Mucosa of descending colon (tissue), 3 donors: ENCODE measurements at places on chromosomes 13 and 19.
A peak's percentile ranks its signal among the peaks of the same experiment; 100 is the strongest.

- no peak for DNase-seq
Measured at GRCh38 chr13:75690607-75691006, 54.5 kb downstream of the LMO7 start.

DNA sequence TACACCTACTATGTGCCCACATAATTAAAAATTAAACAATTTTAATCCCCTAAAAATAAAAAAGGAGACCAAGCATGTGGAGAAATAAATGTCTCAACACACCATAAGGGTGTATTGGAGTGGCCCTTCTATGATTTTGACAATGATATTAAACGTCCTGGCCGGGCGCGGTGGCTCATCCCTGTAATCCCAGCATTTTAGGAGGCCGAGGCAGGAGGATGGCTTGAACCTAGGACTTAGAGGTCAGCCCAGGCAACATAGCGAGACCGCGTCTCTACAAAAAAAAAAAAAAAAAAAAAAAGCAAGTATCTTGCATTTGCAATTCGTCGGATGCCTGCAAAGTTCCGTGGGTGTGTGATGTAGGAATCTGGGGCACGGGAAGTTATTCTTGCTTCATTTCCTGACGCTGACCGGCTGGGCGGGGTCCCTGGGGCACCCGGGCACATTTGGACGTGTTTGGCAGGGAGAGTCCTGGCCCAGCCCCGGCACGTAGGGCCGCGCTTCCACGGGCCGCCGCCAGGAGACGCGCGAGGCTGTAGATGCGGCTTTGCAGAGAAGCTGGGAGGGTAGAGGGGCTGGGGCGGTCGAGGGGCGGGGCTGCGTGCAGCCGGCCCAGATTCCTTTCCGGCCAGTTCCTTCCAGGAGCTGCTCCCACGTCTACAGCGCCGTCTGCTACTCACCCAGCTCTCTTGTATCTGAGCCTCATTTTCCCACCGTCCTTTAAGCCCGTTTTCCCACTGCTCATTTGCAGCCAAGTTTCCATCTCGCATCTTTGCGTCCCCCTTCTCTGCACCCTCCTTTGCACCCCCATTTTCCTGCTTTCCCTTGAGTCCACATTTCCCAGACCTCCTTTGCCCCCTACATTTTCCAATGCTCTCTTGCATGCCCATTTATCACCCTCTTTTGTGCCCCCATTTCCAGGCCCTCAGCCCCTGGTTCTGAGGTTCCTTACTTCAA is 2.2 kb upstream of the TSPAN16 start:
- DNase-seq: peak; percentile 96

- no peak for DNase-seq
Measured at GRCh38 chr13:49498206-49498605, 2.5 kb downstream of the PHF11 start.

DNA sequence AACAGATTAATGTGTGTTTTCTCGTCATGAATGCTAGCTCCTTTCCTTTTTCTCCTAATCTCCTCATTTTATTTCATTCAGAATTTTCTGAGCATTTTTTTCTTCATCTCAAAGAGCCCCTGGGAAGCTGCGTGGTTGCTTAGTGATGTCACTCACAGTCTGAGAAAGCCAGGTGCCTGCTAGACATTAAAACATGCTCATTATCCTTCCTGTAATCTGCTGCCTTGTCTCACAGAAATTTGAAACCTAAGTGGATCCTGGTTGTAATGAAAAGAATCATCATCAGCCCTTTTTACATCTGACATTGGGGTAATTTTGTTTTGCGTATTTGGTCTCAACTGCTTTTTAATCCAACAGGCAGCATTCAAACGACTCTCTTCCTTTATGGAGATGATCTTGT is 108.2 kb upstream of the RNF113B start:
- DNase-seq: no peak

DNA sequence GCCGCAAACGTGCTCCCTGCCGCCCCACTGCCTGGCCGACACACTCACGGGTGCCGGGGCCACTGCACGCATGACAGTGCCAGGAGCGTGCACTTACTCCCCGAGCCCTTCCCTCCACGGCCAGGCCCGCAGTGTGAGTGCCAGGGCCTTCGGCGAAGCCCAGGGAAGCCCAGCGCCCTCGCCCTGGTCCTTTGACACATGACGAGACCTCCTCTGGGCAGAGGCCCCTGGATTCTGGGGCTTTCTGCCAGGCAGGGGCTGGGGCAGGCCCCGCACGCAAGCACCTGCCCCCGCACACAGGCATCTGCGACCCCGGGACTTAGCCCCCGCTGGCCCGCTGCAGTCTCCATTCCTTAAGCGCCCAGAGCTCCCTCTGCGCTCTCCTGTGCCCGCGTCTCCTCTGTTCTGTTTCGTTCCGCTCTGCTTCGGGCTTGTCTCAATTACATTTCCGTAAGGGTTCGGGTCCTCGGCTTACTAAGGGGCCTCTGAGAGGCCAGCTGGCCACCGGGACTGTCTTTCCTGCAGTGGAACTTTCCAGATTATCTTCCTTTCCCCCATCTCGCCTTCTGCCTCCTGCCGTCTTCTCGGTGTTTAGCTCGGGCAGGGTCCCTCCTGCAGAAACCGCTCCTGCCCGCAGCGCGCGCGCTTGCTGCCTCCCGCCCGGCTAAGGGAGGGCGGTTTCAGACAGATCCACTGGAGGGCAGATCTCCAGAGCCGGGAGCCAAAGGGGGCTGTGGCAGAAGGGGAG is 98.8 kb downstream of the ING1 start:
- DNase-seq: no peak

GRCh38 chr13:94967183-94968039 is 255.1 kb upstream of the SOX21 start:
- no peak for DNase-seq

DNA sequence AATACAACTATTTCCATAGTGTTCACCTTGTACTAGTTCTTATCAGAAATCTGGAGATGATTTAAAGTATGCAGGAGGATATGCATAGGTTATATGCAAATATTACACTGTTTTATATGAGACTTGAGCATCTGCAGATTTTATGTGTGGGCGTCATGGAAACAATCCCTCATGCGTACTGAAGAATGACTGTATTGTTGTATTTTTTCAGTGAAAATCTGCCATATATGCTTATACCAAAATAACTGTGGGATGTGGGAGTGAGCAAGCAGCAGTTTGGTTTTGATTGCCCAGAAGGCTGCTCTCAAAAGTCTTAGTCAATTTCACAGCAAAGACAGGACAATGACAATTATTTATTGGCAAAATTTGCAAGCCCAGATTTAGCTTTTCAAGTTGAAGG is 238.8 kb upstream of the PCDH20 start:
- no peak for DNase-seq

DNA sequence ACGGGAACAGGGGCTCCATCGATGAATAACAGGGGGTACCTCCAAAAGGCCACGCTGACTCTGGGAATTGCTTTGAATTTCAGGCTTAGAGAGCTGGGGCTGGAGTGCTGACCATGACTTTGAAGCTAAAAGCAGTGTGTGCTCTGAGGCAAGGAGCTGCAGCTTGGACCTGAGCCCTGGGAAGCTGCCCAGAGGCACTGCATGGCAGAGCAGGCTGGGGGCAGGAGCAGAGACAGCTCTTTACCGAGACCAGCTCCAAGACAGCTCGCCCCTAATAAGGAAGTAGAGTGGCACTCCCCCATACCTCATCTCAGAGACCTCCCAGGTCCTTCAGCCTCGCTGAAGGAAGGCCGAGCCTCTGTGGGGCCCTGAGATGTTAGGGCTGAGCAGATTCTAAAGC is 200.2 kb downstream of the COL4A1 start:
- DNase-seq: no peak

DNA sequence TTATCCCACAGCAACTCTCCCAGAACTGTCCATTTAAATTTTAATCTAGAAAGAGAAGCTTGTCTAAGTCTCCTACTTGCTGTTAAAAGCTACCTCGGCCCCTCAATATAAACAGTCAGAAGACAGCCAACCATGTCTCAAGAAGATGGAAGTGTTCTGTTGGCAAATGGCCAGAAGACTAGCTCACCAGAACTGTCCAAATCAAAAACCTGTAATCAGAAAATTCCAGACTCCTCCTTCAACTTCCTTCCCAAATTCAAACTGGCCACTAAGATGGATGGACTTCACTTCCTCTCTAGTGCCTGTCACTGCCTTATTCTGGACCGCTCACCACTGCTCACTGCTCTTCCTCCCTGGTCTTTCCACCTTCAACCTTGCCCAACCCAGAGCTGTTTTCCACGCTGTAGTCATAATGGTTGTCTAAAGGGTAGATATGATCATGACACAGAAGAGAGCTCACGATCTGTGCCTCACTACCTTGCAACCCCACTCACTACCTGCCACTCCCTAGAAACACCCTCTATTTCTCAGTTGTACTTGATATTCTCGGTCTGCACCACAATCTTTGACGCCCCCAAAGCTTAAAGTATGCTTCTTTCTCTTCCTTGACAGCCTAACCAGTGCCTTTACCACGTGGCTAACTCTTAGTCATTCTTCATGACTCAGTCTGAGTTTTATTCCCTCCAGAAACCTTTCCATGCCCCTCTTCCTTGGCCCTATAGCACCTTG is 9.2 kb downstream of the FGF14 start:
- DNase-seq: no peak

GRCh38 chr13:108618233-108618632 is 11.2 kb upstream of the MYO16 start:
- no peak for DNase-seq

GRCh38 chr13:85282876-85283275 is 516.3 kb downstream of the SLITRK6 start:
- no peak for DNase-seq

GRCh38 chr19:54560881-54561385 is 12.7 kb upstream of the LILRA2 start:
- DNase-seq: no peak

- no peak for DNase-seq
Measured at GRCh38 chr13:73336773-73337172, 278.0 kb downstream of the KLF5 start.

DNA sequence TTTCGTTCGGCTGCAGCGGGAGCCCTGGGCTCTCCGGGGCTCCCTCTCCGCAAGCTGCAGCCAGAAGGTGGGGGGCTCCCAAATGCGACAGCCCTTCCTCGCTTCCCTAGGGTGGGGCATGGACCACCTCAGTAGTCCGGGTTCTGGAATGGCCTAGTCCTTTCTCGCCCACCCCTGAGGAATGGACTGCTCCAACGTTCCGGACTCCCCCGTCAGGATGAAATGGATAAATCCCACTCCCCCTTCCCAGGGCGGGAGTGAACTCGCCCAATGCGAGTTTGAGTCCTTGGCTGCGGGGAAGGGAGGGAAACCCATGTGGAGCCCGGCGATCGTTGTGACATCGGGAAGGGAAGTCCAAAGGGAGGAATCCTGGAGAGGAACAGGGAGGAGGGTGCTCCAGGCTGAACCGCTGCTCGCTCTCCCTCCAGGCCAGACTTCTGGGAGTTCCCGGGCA is 5.5 kb downstream of the HRC start:
- peak; percentile 76 for DNase-seq

DNA sequence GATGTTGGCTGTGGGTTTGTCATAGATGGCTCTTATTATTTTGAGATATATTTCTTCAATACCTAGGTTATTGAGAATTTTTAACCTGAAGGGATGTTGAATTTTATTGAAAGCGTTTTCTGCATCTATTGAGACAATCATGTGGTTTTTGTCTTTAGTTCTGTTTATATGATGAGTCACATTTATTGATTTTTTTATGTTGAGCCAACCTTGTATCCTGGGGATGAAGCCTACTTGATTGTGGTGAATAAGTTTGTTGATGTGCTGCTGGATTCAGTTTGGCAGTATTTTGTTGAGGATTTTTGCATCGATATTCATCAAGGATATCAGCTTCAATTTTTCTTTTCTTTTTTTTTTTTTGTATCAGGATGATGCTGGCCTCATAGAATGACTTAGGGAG is 29.4 kb downstream of the NBEA start:
- DNase-seq: no peak

DNA sequence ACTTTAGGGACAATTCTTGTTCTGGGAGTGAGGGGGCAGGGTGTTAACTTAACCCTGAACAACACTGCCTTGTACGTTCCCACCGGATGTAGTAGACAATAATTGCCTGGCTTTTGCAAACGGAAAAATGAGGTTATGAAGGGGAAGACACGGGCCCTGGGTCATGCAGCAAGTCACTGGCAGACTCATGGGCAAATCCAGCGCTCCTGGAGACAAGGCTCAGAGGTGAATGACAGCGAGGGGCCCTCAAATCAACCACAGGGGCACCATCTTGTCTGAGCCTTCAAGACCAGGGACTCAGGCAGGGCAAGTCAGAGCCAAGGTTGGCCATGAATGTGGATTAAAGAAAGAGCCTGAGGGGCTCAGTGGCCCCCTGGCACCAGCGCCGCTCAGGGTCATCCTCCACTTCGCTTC is 2.8 kb downstream of the RASA3 start:
- DNase-seq: no peak

- DNase-seq: peak; percentile 65
Measured at GRCh38 chr13:110644892-110645521, 29.7 kb downstream of the NAXD start.

- DNase-seq: peak; percentile 80
Measured at GRCh38 chr13:114115191-114115671, 17.2 kb downstream of the RASA3 start.

GRCh38 chr13:30523211-30523610 is 57.5 kb upstream of the HMGB1 start:
- DNase-seq: no peak

GRCh38 chr19:3045885-3046697 is 16.2 kb downstream of the TLE5 start:
- no peak for DNase-seq

- DNase-seq: peak; percentile 86
Measured at GRCh38 chr13:34156841-34157365, 339.0 kb downstream of the RFC3 start.

GRCh38 chr13:110300090-110300815 is 6.7 kb downstream of the COL4A1 start:
- DNase-seq: no peak
